ENCODE measurements at places on chromosomes 16 and 17.

DNA sequence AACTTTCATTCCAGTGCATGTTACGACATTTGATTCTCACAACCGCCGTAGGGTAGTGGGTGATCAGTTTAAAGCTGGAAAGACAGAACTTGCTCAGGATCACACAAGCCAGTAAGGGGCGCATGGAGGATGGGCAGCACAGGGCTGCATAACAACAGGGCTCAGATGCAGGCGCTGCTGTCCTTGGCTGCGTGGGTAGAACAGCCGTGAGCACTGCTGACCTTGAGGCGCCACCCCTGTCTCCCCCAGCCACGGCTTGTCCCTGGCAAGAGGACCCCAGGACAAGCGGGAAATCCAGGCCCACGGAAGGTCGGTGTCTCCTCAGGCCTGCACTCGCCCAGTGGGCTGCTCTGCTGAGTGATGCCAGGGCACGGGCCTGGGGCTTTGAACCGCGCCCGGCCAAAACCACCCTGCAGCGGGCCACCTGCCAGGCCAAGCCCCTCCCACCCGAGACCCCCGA, 84.7 kb downstream of the LMF1 start:
- DNase-seq = no peak

DNA sequence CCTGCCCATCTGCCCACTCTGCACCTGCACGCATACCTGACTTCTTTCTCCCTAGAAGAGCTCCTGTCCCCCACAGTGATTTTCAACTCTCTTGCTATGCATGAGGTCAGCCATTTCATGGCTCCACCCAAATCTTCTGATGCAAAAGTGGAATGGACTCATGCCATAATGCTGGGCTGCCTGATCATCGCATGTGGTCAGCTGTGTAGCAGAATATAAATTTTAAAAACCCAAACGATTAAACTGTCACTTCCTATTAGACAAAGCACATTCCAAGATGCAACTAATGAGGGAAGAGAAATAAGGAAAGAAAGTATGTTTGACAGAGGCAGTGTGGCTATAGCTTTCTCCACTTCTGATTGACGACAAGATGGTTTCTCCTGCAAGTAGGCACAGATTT, 26.1 kb downstream of the GRIN2A start:
- DNase-seq = no peak

DNA sequence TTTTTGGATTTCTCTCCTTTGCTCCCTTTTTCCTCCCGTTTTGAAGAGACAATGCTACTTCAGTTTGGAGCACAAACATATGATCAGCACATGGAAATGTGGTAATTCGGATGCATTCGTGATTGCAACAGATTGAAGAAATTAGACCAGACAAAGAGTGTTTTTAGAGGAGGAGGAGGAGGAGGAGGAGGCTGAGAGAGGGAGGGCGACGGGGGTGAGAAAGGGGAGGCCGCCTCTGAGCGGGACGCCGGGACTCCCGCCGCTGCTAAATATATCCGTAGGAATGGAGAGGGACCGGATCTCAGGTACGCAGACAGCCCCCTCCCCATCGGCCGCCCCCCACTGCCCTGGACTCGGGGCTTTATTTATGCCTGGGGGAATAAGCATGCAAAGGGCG, 179.3 kb downstream of the SEC14L1 start:
- DNase-seq = no peak

- no peak for DNase-seq
These were observed 29.7 kb upstream of the KRT17 start for GRCh38 chr17:41653892-41654677.

DNA sequence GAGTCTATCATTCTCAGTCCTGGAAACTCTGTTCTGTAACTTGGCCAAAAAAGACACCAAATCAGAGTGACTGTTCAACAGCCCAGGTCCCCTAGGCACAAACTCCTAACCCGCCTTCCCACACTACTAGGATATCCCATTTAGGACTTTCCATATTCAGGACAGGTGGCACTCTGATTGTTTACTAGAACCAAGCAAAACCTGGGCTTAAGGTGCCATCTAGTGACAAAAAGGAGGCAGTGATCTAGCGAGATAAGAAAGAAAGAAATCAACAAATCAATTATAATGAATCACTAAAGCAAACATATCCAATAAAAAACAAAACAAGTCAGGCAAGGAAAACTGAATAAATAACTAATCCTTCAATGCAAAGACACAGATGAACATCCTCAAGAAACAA, 203.9 kb downstream of the CEP112 start:
- DNase-seq = no peak

- DNase-seq = no peak
These were observed 3.9 kb upstream of the NLRC5 start for GRCh38 chr16:56985288-56985961.

DNA sequence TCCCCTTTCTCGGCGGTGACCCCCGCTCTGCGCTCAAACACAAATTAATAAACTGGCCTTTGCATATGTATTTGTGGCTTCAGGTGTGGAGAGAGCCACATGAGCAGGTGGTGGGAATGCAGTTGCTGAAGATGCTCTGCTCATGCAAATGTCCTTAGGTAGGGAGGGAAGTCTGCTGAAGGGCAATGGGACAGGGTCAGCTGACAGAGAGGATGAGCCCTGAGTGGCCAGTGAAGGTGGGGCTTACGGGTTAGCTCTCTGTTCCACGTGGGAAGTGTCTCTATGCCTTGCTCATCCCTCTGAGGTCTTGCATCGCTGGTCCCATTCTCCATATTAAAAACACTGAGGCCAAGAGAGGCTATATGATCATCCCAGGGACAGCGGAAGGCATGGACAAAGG, 74.2 kb upstream of the CCL1 start:
- DNase-seq = no peak

DNA sequence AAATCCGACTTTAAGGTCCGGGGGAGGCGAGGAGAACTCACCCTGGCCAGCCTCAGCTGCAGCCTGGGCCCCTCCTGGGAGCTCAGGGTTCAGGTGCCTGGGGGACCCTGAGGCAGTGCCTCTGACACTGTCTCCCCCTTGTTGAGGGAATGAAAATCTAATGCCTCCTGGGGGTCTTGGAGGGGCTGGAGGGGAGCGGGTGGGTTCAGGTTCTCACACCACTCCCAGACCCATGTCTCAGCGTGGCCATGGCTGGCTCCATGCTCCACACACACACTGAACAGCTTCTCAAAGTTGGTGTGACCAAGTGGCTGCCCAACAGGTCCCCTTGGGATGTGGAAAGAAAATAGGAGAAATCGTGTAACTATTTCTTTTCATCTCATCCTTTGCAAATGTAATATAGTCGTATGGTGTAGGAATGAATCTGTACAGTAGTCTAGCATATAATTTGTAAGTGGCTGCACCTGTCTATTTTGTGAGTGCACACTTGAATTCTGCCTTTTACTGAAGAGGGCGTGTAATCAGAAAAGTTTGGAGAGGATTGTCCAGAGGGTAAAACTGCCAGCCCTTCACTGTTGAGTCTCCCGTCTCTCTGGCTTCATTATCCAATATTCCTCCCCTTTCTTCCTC, 788 bp upstream of the PRCD start:
- no peak for DNase-seq
